ENCODE measurements at places on chromosomes 2 and 18.
A peak's percentile ranks its signal among the peaks of the same experiment; 100 is the strongest.

GRCh38 chr18:4271952-4272351, 183.2 kb downstream of the DLGAP1 start:
- DNase-seq = no peak

- DNase-seq = no peak
Measured at GRCh38 chr2:33595385-33595784, 3.7 kb downstream of the FAM98A start.

DNA sequence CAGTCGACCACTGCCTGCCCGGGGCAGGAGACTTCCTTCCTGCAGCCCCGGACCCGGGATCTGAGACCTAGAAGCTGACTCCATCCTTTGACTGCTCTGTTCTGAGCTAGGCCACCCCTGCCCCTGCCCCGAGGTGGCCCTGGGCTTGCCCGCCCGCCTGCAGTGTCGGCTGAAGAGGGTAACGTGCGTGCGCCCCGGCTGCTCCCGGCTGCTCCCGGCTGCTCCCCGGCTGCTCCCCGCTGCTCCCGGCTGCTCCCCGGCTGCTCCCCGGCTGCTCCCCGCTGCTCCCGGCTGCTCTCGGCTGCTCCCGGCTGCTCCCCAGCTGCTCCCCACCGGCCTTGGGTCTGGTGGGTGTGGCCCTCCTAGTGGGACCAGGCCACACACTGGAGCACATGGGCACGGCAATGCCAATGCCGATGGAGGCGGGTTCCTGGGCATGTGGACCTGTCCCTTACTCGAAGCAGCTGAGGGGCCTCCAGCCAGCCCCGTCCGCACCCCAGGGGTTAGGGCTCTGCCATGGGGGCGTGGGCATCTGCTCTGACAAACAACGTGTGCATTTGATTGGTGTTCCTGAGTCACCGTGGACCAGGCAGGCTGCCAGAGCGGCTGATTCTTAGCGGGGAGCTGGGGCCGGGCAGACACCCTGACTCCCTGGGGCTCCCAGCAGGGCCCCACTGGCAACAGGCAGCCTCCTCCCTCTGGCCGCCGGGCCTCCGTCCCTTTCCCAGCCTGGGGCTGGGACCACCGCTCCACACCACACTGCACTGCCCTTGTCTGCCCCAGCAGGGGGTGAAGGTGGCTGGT, 2.0 kb upstream of the GAL3ST2 start:
- peak; percentile 93 for DNase-seq

DNA sequence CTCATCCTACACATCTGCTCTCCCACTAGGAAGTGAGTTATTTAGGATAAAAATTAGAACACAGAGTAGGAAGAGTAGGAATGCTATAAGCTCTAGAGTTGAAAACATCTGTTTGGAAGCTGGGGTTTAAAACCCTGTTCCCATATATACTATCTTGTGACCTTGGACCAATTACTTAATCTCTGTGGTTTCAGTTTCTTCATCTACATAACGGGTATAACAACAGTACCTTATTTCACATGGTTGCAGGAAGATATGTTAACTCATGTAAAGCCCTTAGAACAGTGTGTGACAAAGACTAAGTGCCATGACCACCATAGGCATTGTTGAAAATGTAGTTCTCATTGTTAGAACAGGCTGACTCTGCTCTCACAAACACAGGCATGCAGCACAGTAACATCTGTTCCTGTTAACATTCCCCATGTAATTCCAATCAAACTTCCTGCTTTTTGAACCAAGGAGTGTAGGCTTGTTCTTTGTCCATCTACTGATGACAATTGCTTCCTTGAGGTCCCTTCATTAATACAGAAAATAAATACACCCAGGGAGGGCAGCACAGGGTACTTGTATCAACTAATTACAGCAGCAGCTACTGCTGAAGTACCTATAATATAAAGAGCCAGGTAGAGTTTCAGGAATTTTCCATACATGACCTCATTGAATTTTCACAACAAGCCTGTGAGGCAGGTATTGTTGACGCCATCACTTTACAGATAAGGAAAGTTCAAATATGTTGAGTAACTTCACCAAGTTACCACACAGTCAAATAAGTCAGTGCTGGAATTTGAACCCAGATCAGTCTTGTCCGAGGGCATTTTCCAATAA, 204.2 kb downstream of the L3MBTL4 start:
- DNase-seq = no peak

- DNase-seq = no peak
Measured at GRCh38 chr2:120599656-120600055, 136.0 kb upstream of the GLI2 start.

DNA sequence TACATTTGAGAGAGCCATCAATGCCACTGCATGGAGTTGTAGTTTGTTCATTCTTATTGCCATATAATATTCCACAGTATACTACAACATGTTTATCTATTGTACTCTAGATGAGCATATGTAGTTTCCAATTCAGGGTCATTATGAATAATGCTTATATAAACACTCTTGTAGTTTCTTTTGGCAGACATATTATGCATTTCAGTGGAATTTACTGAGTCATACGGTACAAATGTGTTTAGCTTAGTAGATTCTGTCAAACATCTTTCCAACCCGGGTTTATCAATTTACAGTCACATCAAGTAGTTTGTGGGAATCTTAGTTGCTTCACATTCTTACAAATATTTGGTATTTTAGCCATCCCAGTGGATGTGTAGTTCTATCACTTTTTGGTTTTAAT, 161.1 kb downstream of the KCNH7 start:
- DNase-seq = no peak

GRCh38 chr2:219402665-219403515, 15.2 kb upstream of the DNPEP start:
- peak; percentile 85 for DNase-seq

GRCh38 chr2:9722451-9722850, 91.7 kb upstream of the YWHAQ start:
- DNase-seq = no peak

GRCh38 chr2:96198921-96199320, 9.7 kb downstream of the STARD7 start:
- DNase-seq = no peak

Measured in AG20443 (cell line).